HEK293T (cell line): ENCODE measurements at places on chromosomes 1 and 21.
A peak's percentile ranks its signal among the peaks of the same experiment; 100 is the strongest.

- DNase-seq: peak; percentile 54
These were observed 1.8 kb downstream of the ARPC5 start for GRCh38 chr1:183633676-183634343.

DNA sequence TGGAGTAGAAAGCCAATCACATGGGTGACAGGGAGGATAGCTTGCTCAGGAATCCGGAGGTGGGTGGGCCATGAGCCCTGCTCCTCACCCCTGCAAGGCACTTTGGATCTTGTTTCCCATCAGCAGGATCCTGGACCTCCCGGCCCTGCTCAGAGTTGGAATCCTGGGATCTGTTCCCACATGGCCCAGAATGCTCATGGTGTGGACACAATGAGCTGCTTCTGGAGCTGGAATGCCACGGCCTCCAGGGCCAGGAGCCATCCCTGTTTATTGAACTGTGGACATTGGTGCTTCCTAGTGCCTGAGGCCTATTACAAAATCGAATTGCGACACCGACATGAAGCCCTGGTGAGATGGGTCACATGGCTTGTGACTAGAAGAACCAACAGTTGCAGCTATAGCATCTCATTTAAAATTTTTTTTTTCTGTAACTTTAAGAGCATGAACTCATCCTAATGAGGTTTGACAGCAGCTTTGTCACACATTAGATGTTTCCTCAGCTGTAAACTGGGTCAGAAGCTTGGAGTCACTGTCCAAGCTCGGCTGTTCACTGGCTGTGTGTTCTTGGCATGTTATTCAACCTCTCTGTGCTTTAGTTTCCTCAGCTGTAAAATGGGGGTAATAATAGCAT is 40.4 kb upstream of the GOLT1A start:
- DNase-seq: no peak

GRCh38 chr1:227622739-227623475 is 59.6 kb downstream of the ZNF678 start:
- DNase-seq: no peak

GRCh38 chr1:200610846-200611245 is 9.7 kb downstream of the KIF14 start:
- no peak for DNase-seq

GRCh38 chr1:212648431-212648830 is 39.9 kb downstream of the ATF3 start:
- DNase-seq: no peak

DNA sequence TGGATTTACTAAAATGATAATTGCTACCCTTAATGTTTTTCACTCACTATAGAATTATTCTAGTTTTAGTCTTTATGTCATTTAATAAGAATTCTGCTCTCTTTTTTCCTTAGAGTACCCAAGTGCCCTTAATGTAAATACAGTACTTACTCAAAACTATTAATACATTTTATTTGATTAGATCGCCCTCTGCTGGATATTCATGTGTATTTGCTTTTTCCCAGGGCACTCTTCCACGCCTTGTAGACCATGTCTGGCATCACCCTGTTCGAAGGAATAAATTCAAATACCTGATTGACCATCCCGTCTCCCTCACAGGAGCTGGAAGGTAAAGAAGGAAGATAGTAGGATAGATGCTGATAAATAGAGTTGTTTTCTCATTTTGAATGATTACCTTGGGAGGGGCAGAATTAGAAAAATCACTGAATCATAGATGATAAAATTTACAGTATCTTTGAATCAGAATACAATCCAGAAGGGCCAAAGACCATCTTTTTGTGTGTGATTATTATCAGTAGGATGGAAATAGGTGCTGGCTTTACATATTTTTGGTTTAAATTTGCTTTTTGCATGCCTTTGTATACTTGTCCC is 4.1 kb downstream of the AXDND1 start:
- peak; percentile 74 for DNase-seq

DNA sequence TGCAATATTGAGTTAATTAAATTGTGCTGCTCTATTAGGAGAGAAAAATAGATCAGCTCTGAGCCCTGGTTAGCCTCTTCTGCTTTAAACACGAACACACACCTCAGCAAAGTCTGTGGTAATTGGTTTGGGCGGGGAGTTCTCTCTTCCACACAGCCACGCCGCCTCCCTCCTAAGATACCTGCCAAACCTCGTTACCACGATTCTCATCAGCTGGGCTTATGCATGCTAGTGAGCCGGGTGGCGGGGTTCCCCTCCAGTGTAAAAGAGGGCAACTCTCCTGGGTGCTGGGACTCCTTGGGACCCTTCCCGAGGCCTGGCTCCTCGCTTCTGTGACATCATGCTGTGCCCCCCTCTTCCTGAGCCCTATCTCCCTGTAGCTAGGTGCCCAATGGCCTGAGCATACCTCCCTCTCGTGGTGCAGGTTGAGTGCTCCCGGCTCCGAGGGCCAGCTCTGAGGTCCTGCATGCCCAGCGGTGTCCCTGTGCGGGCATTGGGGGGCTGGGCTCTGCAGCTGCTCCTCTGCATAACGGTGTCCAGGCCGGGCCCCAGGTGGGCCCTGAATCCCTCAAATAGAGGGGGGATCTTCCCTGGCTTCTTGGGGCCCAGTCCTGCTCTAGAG is 182.9 kb downstream of the PRDM16 start:
- no peak for DNase-seq

- peak; percentile 20 for DNase-seq
These were observed 7.7 kb downstream of the RPE65 start for GRCh38 chr1:68442006-68442405.

DNA sequence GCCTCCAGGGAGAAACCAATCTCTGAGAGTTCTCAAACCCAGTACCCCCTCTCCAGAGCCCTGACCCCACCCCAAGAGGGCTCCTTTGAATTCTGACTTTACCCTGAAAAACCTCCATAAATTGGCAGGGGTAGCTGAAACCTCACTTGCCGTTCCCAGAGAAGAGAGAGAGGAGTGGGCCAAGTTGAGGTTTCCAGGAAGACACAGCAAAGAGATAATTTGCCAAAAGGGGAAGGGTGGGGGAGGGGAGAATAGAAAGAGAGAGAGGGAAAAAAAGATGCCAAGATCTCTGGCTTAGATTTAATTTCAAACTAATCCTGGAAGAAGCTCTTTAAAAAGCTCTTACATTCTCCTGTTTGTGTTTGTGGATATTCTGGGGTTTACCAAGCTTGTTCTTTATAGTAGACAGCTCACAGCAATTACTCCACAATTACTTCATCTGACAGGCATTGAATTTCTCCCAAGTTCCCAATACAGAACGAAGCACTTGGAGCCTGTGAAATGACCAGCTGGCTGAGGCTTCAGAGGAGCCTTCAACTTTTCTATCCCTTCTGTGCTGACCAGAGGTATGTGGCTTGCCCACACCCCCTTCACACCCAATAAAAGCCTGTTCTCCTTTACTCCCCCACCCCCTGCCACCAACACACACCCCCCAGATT is 1.1 kb upstream of the GRHL3 start:
- DNase-seq: no peak
